ENCODE measurements at places on chromosomes 11 and 22. TPM values are rescaled to one million over a fixed set of nuclear protein-coding genes. Genes with fewer than 3 reads are reported as not detected.

GRCh38 chr22:38257650-38258250 lies 15.1 kb downstream of the TMEM184B start:
- peak; percentile 65 for DNase-seq
- H3K4me3 ChIP-seq, result no peak overlapping the region
- H3K36me3 ChIP-seq, result no peaks in the 10 kb centered on the region
- no peaks in the 10 kb centered on the region for H3K27me3 ChIP-seq
- peaks cover 16% of the 10 kb centered on the region for H3K4me1 ChIP-seq
- H3K27ac ChIP-seq, result peak overlapping the region; percentile 74

DNA sequence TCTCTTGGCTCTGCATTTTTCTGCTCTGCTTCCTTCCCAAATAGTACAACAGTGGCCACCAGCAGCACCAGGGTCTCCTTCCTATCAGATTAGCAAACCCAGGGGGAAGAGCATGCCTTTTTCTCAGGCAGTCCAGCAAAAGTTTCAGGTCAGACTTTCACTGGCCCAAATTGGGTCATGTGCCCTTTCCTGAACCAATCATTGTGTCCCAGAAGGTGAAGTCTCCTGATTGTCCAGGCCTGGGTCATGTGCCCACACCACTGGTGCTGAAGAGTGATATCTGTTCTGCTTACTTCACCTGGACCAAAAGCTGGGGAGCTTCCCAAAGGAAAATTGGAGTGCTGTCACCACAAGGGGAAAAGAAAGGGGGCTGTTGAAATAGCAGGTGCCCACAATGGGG lies 64.1 kb upstream of the ALX4 start:
- H3K36me3 ChIP-seq, result no peaks in the 10 kb centered on the region
- H3K27ac ChIP-seq, result no peak overlapping the region
- H3K27me3 ChIP-seq, result no peaks in the 10 kb centered on the region
- no peak overlapping the region for H3K4me3 ChIP-seq
- no peak for DNase-seq

GRCh38 chr22:38163844-38164550 lies 17.6 kb downstream of the PLA2G6 start:
- H3K36me3 ChIP-seq, result no peaks in the 10 kb centered on the region
- no peak overlapping the region for H3K27ac ChIP-seq
- no peak for DNase-seq
- H3K4me1 ChIP-seq, result no peaks in the 10 kb centered on the region
- no peak overlapping the region for H3K4me3 ChIP-seq

GRCh38 chr11:72637926-72638325 lies 36.3 kb downstream of the PDE2A start:
- no peak for DNase-seq
- no peaks in the 10 kb centered on the region for H3K27me3 ChIP-seq
- H3K4me1 ChIP-seq, result no peaks in the 10 kb centered on the region
- no peaks in the 10 kb centered on the region for H3K36me3 ChIP-seq
- H3K27ac ChIP-seq, result no peak overlapping the region
- no peak overlapping the region for H3K4me3 ChIP-seq

GRCh38 chr22:28406246-28406645 lies 273.4 kb downstream of the TTC28 start:
- no peaks in the 10 kb centered on the region for H3K27me3 ChIP-seq
- peaks cover 6% of the 10 kb centered on the region for H3K4me1 ChIP-seq
- no peak overlapping the region for H3K4me3 ChIP-seq
- H3K36me3 ChIP-seq, result no peaks in the 10 kb centered on the region
- H3K27ac ChIP-seq, result no peak overlapping the region

GRCh38 chr22:39240831-39241793 lies 3.7 kb downstream of the PDGFB start:
- no peak overlapping the region for H3K27ac ChIP-seq
- DNase-seq, result no peak
- H3K27me3 ChIP-seq, result no peaks in the 10 kb centered on the region
- H3K36me3 ChIP-seq, result no peaks in the 10 kb centered on the region
- H3K4me1 ChIP-seq, result peaks cover 5% of the 10 kb centered on the region

RBM14 gene
- total RNA-seq, result 75.2 TPM

GRCh38 chr11:77187111-77187750 lies 59.2 kb downstream of the MYO7A start:
- H3K36me3 ChIP-seq, result no peaks in the 10 kb centered on the region
- DNase-seq, result no peak
- H3K4me1 ChIP-seq, result no peaks in the 10 kb centered on the region
- no peaks in the 10 kb centered on the region for H3K27me3 ChIP-seq
- no peak overlapping the region for H3K4me3 ChIP-seq

SLCO2B1 gene
- 38.8 TPM for total RNA-seq

DNA sequence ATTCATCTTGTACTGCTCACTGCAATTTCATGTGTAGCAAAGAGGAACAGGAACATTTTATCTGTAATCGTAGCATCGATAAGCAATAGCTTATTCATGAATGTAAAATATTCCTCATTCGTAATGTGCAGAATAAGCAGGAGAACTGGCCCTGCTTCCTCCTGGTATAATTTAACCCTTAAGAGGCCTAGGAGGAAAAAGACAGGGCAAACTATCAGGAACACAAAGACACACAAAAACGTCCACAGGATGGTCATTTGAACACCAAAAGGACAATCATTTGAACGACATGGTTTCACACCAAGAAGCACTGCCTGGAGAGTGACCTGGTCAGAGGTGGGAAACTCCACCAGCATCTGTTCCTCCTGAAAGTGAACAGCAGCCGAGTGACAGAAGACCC lies 63.9 kb downstream of the AHNAK start:
- H3K4me3 ChIP-seq, result no peak overlapping the region
- peaks cover 13% of the 10 kb centered on the region for H3K4me1 ChIP-seq
- no peaks in the 10 kb centered on the region for H3K27me3 ChIP-seq
- H3K36me3 ChIP-seq, result no peaks in the 10 kb centered on the region
- DNase-seq, result no peak

DNA sequence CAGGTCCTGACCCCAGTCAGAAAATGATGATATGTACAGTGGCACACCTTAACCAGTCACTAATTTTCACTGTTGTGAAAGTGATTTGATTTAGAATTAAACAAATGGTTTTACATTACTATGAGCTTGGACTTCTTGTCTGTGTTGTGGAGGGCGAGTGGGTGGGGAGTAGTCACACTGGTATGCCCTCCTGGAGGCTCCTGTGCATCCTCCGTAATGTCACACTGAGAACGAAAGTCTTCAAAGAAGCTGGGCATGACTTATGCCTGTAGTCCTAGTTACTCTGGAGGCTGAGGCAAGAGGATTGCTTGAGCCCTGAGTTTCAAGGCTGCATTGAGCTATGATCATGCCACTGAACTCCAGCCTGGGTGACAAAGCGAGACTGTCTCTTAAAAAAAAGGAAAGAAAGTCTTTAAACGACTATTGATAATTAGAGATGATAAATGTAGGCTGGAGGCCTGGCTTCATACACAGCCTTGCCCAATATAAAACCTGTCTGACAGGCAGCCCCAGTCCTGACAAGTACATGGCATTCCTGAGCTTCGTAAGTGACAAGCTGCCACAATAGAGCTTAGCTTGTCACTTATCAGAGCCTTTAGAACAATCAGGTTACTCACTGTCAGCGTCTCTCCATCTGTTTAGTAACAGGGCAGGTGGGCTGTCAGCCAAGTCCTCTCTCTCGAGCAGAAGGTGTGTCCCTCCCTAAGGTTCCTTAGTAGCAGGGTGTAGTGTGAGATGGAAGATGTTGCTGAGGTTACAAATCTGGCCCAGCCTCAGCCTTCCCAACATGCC lies 5.0 kb upstream of the LIMK2 start:
- no peak overlapping the region for H3K27ac ChIP-seq
- DNase-seq, result no peak
- H3K4me3 ChIP-seq, result no peak overlapping the region
- H3K36me3 ChIP-seq, result no peaks in the 10 kb centered on the region
- H3K27me3 ChIP-seq, result no peaks in the 10 kb centered on the region
- H3K4me1 ChIP-seq, result no peaks in the 10 kb centered on the region

THY1 gene
- total RNA-seq, result 2.0 TPM

DNA sequence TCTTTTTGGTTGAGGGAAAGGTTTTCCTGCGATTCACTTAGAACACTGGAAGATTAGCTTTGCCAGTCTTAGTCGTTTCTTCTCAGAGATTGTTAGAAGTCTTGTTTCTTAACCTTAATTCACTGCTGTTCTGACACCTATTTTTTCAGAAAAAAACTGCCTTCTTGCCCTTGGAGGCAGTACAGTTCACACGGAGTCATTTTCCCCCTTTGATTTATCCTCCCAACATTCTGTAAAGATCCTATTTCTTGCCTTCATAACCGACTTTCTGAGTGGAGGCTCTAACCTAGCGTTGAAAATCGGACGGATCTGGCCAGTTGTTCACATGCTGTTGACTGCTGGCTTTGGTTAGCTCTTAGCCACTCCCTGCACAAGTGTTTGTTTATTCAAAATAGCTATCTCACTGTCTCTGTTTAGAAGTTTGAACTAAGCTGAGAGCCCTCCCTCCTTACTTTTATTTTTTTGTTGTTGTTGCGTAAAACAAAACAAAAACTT lies 737 bp downstream of the BCL2L13 start:
- peak overlapping the region; percentile 92 for H3K4me3 ChIP-seq
- no peaks in the 10 kb centered on the region for H3K27me3 ChIP-seq
- DNase-seq, result no peak
- peak overlapping the region; percentile 97 for H3K27ac ChIP-seq
- no peaks in the 10 kb centered on the region for H3K36me3 ChIP-seq

KLHL22 gene
- total RNA-seq, result 38.7 TPM

- H3K36me3 ChIP-seq, result no peaks in the 10 kb centered on the region
- no peaks in the 10 kb centered on the region for H3K27me3 ChIP-seq
- H3K4me1 ChIP-seq, result peaks cover 3% of the 10 kb centered on the region
- peak overlapping the region; percentile 64 for H3K4me3 ChIP-seq
Measured at GRCh38 chr22:33923033-33923432, 2.8 kb upstream of the LARGE1 start.

CHRM1 gene
- not detected for total RNA-seq

GRCh38 chr11:106585061-106585460 lies 433.2 kb downstream of the GUCY1A2 start:
- H3K27me3 ChIP-seq, result no peaks in the 10 kb centered on the region
- no peak overlapping the region for H3K4me3 ChIP-seq
- no peaks in the 10 kb centered on the region for H3K4me1 ChIP-seq
- DNase-seq, result no peak

DNA sequence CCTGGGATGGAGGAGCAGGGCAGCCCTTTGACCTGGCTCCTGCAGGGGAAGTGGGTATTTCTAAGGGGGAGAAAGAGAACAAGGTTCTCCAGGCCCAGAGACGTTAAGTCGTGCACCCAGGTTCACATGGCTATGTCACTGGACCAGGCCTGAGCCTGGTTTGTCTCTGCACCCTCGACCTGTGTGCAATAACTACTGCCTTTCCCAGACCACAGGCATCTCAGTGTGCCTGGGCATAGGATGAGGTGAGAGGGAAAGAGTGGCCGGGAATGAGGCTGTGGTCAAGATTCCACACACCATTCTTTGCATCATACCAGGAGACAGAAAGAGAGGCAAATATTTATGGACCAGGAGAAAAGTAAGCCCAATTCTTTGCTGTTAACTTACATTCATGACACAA lies 66.8 kb downstream of the PRR5L start:
- H3K27ac ChIP-seq, result no peak overlapping the region
- no peaks in the 10 kb centered on the region for H3K27me3 ChIP-seq
- H3K4me3 ChIP-seq, result no peak overlapping the region
- DNase-seq, result no peak

- H3K4me1 ChIP-seq, result peaks cover 26% of the 10 kb centered on the region
- no peak for DNase-seq
- H3K36me3 ChIP-seq, result no peaks in the 10 kb centered on the region
Measured at GRCh38 chr22:17845790-17846189, 71.5 kb upstream of the BID start.

NOX4 gene
- total RNA-seq, result 1.1 TPM

DNA sequence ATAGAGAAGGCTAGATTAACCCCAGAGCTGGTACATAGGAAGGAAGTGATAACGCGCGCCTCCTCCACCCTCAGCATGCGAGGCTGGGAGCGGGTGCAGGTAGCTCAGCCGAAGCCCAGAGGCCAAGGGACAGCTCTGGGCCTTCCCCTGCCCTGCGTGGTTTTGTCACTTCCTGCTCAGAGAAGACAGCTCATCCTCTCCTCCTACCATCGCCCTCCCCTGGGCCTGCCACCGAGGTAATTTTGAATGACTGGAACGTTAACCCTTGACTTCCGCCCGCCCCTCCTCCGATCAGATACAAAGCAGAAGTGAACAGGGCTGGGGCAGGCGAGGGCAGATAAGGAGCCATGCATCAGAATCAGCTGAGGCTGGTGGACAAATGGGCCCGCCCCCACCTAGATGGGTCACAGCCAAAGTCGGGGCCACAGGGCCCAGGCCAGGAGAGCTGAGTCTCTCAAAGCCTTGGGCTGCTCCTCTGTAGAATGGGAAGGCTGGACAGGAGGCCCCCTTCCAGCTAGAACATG lies 1.6 kb downstream of the RAC2 start:
- H3K4me1 ChIP-seq, result no peaks in the 10 kb centered on the region
- H3K36me3 ChIP-seq, result no peaks in the 10 kb centered on the region
- no peak for DNase-seq
- H3K4me3 ChIP-seq, result no peak overlapping the region

- H3K27me3 ChIP-seq, result no peaks in the 10 kb centered on the region
- no peak for DNase-seq
- no peaks in the 10 kb centered on the region for H3K36me3 ChIP-seq
- H3K4me3 ChIP-seq, result no peak overlapping the region
- peaks cover 2% of the 10 kb centered on the region for H3K4me1 ChIP-seq
Measured at GRCh38 chr11:105224482-105225253, 85.1 kb upstream of the CARD18 start.

DNA sequence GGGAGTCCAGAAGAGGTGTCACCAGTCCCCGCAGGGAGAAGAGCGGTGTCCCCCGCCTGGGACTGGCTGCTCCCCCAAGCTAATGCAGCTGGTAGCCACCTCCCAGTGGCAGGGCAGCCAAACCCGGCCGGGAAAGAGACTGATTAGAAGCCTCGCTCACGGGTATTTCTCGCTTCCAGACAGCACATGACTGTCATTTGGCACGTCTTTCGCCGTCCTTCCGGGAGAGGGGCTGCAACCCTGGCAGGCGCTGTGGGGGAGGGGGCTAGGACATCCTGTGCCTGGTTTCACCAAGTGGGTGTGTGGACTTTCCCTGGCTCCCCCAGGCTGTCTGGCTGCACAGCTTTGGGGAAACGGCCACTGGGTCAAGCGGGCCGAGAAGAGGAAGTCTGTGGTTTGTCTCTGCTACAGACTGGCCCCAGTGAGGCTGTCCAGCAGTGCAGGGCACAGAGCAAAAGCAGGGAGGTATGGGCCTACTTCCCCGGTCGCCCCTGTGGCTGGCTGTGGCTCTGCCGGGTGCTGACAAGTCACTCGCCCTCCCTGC lies 3.8 kb downstream of the CD81 start:
- peaks cover 42% of the 10 kb centered on the region for H3K4me1 ChIP-seq
- H3K4me3 ChIP-seq, result no peak overlapping the region
- H3K36me3 ChIP-seq, result no peaks in the 10 kb centered on the region
